IPS-NIHi11 (cell line): ENCODE measurements at places on chromosomes 13 and 19.

DNA sequence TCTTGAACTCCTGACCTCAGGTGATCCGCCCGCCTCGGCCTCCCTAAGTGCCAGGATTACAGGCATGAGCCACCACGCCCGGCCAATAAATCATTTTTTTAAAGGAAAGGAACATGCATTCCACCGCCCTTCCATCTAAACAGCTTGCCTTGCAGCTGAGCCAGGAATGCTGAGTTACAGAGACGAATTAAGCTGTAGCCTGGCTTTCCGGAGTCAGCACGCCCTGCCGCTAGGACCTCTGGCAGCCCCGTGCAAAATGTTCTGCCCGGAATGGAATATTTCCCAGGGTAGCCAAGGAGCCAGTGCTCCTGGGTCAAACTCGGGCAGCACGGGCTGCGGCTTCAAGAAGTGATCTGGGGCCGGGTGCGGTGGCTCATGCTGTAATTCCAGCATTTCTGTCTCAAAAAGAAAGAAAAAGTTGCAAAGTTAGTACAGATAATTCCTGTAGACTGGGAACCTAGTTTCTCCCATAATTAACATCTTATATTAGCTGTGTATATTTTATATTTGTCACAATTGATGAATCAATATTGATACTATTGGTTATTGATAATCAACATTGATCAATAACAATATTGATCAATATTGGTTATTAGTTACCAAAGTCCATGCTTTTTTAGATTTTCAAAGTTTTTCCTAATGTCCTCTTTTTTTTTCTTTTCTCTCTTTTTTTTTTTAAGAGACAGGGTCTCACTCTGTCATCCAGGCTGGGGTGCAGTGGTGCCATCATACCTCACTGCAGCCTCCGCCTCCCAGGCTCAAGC lies 19.2 kb downstream of the ATCAY start:
- DNase-seq, result no peak

GRCh38 chr13:110652231-110652730 lies 36.9 kb downstream of the NAXD start:
- no peak for DNase-seq

DNA sequence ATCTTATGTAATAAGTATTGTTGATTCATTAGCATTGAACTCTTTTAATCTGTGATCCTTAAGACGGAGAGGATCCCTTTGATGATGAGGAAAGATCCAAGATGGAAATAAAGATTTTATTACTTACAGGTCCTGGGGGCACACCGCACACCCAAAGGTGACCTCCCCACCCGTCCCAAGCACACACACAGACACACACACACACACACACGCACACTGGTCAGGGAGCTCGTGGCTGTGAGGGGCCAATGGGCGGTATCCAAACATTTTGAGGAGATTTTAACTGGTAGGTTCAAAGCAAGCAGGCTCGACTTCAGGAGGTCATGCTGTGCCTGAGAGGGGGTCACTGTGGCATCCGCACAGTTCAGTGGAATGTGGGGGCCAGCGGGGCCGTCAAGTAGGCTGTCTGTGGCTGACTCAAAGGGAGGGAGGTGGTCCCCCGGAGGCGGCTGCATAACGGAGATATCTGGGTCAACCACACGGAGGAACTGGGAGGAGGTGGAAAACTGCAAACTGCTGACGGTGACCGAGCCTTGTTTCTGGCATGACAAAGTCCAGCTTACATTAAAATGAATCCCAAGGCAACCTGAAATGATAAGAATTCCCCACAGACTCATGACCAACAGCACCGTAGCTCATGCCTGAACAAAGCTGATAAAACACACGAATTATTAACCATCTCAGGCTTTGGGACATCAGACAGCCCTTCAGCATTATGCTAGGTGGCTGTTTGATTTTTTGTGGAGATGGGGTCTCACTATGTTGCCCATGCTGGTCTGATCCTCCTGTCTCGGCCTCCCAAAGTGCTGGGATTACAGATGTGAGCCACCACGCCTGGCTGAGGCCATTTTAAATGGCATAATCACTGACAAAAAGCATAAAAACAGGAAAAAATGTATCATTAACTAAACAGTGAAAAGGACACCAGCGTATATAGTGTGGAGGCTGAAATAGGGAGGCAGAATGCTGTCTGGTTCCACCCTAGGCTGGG lies 20.9 kb upstream of the SIGLEC11 start:
- no peak for DNase-seq

DNA sequence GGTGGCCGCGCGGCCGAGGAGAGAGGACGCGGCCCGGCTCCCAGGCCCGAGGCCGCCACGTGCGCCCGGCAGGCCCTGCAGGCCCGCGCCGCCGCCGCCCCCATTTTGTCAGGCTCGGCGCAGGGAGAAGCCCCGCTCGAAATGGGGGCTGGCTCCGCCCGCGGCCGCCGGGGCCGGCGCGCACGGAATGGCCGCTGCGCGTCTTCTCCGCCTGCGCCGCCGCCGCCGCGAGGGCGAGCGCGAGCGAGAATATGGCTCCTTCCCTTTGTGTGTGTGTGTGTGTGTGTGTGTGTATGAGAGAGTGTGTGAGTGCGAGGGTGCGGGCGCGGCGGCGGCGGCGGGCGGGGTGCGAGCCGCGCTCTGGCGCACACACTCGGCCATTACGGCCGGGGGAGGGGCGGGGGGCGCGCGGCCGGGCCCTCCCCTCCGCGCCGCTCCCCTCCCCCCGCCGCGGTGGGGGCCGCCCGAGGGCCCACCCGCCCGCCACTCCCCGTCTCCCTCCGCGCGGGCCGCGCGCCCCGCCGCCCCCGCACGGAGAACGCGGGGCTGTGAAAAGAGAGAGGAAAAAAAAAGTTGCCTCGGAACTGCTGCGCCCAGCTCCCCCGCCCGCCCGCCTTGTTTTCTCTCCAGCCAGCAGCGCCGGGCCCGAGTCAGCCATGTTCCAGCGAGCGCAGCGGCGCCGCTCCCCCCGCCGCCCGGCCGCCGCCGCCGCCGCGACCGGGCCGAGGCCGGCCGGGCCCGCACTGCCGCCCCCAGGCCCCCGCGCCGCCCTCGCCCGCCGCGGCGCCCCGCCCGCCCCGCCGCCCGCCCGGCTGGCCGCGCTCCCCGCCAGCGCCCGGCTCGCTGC lies 1.0 kb downstream of the HMGB1 start:
- DNase-seq, result peak; percentile 69

GRCh38 chr19:38022791-38023670 lies 116.0 kb downstream of the SIPA1L3 start:
- no peak for DNase-seq

DNA sequence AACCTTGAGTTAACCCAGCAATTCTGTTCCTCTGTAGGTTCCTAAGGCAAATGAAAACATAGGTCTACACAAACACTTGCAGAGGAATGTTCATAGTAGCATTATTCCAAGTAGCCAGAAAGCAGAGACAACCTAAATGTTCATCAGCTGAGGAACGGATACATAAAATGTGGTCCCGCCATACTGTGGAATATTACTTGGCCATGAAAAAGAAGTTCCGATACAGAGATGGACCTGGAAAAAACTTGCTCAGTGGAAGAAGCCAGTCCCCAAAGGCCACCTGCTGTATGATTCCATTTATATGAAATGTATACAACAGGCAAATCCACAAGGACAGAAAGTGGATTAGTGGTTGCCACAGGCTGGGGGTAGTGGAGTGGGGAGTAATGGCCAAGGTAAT lies 53.0 kb downstream of the ARHGEF18 start:
- no peak for DNase-seq

DNA sequence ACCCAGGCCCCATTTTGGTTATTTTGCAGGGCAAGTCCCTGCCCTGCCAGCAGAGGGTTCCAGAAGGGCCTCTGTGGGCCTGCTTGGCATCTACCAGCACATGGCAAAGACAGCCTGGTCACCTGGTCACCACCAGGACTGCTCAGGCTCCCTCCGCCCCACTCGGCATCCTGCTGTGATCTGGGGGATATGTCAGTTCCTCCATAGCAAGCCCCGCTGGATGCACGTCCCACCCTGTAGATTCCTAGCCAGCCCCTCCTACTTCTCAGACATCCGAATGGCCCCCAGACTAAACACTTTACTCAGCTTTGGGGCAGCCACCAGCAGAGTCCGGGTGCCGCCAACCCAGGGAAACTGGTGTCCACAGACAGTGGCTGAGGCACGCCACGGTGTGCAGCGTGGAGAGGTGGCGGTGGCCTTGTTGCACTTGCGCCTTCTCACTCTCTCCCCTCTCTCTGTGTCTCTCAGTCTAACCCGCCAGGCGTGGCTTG lies 31.8 kb upstream of the USE1 start:
- DNase-seq, result no peak

DNA sequence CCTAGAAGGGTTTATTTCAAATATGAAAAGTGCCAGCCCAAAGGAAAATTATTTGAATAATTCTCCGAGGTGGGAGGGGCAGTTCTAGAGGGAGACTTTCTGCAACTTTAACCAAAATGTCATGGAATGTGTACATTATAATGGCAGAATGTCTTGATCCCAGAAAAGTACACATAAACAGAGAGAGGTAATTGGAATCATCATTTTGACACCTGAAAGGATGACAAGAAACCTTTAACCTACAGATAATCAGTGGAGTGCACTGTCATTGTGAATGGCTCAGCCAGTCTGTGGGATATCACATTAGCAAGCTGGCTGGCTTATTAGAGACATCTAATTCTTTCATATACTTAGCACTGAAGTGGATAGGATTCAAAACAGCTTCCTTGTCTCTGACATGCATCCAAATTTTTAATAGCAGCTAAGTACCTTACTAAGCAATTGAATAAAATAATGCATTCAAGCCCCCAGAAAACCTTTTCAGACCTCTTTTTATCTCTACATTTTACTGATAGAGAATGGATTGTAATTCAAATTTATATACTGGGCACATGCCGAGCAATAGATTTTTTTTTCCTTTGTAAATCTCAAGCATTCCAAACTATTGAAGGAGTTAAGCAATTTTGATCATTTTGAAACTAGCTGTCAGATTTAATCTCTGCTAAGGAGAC lies 468.6 kb downstream of the COG6 start:
- DNase-seq, result no peak

GRCh38 chr19:51514866-51515481 lies 13.4 kb upstream of the SIGLEC12 start:
- peak; percentile 67 for DNase-seq

DNA sequence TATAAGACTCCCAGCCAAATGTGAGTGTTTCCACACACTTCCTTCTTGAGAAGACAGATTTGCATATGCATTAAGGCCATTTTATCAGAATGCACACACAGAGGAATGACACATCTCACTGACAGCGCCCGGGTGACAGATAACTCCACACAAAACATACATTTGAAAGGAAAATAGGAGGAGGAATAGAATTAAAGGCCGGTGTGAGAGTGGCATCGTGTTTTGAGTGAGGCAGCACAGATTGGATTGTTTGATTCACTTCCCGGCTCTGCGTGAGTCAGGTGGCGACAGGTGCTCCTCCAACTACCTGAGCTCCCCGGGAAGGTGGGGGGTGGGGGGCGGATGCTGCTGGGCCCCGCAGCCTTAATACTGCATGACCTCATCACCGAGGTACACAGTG lies 429.0 kb downstream of the TSHZ3 start:
- no peak for DNase-seq

GRCh38 chr19:18940769-18941627 lies at the start of gene HOMER3:
Gene HOMER3 (minus strand): TSS chr19:18941217. CDS start chr19:18938982, 2,235 bp downstream.
- peak; percentile 95 for DNase-seq

GRCh38 chr19:30886222-30886621 lies 463.0 kb downstream of the TSHZ3 start:
- DNase-seq, result no peak

DNA sequence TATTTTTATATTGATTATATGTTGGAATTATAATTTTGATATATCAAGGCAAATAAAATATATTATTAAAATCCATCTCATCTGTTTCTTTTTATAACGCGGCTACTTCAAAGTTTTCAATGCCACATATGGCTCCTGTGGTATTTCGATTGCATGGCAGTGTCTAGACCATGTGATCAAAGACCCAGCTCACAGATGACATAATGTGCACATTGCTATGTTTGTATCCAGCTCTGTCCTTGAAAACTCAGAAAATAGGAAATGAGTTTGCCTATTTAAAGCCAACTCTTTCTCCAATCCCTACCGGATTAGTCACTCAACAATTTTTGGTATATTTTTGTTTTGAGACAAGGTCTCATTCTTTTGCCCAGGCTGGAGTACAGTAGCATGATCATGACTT lies 26.2 kb downstream of the TMTC4 start:
- DNase-seq, result no peak

GRCh38 chr19:40229484-40229883 lies 3.0 kb upstream of the CCNP start:
- DNase-seq, result no peak

- DNase-seq, result no peak
These were observed 36.3 kb downstream of the DOCK9 start for GRCh38 chr13:98941536-98941935.

DNA sequence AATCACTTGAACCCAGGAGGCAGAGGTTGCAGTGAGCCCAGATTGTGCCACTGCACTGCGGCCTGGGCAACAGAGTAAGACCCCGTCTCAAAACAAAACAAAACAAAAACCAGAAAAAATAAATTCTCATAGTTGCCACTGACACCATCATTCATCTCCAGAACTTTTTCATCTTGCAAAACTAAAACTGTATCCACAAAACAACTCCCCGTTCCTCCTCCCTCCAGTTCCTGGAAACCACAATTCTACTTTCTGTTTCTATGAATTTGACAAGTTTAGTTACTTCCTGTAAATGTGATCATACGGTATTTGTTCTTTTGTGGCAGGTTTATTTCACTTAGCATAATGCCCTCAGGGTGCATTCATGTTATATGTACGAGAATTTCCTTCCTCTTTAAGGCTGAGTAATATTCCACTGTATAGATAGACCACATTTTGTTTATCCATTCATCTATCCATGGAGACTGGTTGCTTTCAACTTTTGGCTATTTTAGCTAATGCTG lies 13.2 kb upstream of the ADGRE5 start:
- DNase-seq, result no peak
